Stimulated activated CD8-positive, alpha-beta memory T cell treated with anti-CD3 and anti-CD28 coated beads, Interleukin-2, amount 100 ng/mL, for 1 hour (primary cell): ENCODE measurements at places on chromosomes 11 and 22.

GRCh38 chr11:126048197-126048596 is 14.5 kb downstream of the CDON start:
- DNase-seq: no peak

DNA sequence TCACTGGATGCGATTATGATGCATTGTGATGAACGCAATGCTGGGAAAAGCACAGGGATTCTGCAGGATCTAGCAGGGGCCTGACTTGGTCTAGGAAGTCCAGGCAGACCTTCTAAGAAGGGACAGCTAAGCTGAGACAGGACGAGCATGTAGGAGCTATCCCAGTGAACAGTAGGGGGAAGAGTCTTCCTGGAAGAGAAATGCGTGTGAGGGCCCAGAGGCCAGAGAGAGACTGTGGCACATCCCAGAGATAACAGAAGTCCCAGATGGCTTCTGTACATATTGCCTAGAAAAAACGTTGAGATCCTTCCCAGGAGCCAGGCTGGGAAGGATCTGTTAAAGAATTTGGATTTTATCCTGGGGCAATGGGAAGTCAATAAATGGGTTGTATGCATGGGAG is 24.6 kb downstream of the RCN1 start:
- DNase-seq: no peak

GRCh38 chr11:103652013-103652412 is 384.4 kb upstream of the DDI1 start:
- no peak for DNase-seq

DNA sequence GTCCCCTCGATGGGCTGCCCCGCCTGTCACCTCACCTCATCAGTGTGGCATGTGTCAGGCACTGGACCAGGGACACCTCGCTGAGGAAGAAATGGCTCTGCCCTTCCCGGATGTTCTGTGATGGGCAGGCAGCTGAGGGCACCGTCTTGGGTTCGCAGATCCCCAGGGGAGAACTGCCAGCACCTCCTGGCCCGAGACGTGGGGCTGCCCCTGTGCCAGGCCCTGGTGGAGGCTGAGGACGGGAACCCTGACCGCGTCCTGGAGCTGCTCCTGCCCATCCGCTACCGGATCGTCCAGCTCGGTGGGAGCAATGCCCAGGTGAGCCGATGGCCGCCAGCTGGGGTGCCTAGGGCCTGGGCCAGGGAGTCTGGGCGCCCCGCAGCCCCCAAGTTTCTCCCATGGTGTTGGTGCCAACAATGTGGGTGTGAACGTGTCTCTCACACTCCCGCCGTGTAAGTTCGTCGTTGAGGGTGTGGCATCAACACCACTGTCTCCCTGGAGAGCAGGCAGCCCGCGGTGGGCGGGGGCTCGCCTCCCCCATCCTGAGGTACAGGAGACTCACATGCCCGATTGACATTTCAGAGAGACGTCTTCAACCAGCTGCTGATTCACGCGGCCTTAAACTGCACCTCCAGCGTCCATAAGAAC is 7.3 kb upstream of the GTSE1 start:
- DNase-seq: no peak

DNA sequence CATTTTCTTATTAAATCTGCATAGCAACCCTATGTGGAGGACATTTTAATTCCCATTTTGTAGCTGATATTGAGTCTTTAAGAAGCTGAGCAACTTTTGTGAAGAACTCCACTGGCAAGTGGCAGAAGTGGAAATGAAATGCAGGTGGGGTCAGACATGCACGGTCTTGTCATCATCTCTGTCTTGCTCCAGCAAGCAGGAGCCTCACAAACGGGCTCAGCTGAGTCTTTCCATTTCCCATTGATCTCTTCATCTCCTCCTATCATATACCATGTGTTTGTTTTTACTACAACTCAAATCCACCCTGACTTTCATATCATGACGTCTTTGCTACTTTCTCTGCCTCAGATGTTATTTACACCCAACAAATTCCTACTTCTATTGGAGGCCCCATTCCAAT is 97.9 kb upstream of the TENM4 start:
- no peak for DNase-seq

- no peak for DNase-seq
These were observed 51.7 kb downstream of the TTC17 start for GRCh38 chr11:43410394-43410793.

- DNase-seq: no peak
These were observed 16.4 kb upstream of the IL2RB start for GRCh38 chr22:37165940-37166674.

DNA sequence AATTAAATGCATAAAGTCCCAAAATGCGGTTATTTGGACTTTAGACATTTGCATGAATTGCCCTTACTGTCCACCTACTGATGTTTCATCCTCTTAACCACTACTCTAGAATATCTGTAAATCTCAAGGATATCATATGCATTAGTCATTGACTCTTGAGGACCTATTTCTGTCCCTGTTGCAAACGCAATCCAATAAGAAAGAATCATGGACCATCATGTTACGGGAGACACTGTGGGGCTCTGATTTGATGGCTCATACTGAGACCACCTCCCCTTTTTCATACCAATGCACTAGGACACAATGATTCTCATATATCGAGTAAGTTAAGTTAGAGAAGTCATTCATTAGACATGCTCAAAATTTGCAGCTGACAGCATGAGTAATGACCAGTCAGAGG is 14.4 kb downstream of the POU2AF2 start:
- DNase-seq: no peak

GRCh38 chr11:61650781-61651571 is 29.2 kb upstream of the DAGLA start:
- no peak for DNase-seq

DNA sequence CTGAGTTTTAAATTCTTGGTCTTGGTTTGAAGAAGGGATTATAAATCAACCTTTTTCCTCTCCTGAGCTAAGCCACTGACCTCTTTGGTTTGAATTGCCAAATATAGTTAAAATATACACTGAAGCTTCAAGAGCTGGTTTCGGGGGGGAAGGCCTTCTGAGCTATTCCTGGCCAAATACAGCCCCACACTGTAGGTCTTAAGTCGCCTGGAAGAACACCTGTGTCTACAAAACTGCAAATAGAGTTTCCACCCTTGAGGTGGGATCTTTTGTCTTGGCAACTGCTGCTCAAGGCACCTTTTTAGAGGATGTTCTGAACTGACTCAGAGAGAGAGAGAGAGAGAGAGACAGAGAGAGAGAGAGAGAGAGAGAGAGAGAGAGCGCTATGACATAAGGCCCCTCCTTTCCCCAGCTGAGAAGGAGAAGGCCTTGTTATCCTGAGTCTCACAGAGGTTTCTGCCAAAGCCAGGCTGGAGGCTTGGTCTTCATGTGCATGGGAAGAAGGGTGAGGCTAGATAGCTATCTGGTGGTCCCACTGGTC is 5.5 kb downstream of the ADM start:
- DNase-seq: no peak

DNA sequence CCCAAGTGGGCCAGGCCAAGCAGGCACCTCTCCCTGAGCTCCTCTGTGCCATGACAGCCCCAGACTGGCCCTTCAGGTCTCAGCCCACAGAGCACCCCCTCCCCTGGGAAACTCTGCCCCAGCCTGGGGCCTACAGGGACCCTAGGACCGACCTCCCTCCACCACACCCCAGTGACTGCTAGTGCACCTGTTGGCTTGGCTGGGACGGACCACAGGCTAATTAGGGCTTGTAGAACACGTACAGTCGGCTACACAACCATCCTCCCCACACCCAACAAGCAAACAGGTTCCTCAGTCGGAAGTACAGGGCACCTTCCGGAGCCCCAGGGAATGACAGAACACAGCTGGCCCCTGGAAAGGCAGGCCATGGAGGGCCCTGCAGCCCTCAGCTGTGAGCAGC is 4.3 kb downstream of the SBF1 start:
- no peak for DNase-seq

- DNase-seq: no peak
These were observed 3.0 kb downstream of the ATL3 start for GRCh38 chr11:63667995-63668795.

DNA sequence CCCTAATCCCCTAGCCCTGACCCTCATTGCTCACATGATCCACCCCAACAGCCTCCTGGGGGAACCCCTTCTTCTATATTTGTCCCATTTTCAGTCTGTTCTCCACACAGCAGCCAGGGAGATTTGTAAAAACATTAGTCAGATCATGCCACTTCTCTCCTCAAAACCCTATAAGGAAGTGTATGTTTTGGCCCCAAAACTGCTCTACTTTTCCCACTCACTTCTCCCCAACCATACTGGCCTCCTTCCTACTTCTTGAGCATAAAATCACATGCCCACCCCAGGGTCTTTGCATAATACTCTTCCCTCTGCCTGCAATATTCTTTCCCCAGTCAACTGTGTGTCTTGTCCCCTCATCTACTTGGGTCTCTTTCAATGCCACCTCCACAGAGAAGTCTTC is 4.7 kb upstream of the SLC22A12 start:
- DNase-seq: no peak

DNA sequence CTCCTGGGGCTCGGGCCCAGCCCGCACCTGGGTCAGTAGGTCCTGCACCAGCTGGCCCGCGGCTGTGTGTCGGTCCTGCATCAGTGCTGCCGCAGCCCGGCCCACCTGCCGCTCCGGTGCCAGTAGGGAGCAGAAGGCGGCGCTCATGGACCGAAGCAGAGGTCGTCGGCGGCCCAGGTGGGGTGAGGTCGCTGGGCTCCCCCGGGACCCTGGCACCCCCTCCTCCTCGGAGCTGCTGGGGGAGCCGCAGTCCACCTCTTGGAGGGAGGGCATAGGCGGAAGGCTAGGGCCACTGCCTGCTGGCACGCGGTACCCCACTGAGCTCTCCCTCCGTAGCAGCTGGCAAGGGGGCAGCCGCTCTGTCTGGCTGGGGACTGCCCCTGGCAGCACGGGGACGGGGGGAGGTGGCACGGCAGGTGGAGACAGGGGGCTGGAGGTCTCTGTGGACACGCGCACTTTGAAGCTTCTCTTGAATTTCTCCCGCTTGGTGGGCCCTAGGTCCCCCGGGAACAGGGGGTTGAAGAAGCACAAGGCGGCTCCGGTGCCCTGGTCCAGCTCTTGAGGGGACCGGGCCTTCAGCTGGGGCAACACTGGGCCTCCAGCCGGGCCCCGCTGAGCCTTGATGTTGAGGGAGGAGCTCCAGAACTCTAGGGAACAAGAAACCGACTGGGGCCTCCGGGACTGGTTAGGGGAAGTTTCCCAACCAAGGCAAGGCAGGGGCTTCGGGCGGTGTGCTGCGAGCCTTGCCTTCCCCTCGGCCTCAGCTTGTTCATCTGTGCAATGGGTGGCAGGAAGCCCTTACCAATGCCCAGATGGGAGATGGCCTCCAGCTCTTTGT is 1.4 kb downstream of the RIN1 start:
- DNase-seq: no peak
